GM12891 (cell line): ENCODE measurements at places on chromosomes 12 and 14.
A peak's percentile ranks its signal among the peaks of the same experiment; 100 is the strongest.

- no peak for DNase-seq
Measured at GRCh38 chr12:47247418-47247817, 167.7 kb upstream of the AMIGO2 start.

- DNase-seq, result no peak
Measured at GRCh38 chr14:89085737-89086382, 261.4 kb downstream of the TTC8 start.

- no peak for DNase-seq
Measured at GRCh38 chr12:64099397-64099796, 122.7 kb downstream of the KICS2 start.

DNA sequence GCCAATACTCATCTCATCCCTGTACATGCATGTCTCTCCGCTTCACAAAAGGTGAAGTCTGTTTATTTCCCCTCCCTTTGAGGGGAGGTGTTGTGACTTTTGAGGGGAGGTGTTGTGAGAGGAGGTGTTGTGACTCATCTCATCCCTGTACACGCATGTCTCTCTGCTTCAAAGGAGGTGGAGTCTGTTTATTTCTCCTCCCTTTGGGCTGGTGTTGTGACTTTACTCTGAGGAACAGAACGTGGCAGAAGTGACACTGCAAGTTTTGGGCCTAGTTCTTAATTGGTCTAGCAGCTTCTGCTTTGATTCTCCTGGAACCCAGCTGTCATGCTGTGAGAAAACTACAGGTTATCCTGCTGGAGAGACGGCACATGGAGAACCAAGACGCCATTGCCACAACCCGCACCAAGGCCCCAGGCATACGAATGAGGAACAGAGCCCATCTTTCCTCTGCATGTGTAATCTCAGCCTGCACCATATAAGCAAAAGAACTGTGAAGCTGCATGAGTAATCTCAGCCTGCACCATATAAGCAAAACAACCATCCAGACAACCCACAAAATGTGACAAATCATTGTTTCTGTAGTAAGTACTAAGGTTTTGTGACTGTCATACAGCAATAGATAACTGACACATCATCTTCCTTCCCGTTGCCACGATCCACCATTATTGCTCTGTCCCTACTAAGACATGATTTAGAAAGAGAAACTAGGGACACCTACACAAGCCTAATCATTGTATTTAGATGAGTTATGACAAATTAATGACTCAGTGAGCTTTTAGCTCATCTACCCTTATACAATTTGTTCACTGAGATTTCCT is 30.0 kb downstream of the GALNT4 start:
- no peak for DNase-seq

DNA sequence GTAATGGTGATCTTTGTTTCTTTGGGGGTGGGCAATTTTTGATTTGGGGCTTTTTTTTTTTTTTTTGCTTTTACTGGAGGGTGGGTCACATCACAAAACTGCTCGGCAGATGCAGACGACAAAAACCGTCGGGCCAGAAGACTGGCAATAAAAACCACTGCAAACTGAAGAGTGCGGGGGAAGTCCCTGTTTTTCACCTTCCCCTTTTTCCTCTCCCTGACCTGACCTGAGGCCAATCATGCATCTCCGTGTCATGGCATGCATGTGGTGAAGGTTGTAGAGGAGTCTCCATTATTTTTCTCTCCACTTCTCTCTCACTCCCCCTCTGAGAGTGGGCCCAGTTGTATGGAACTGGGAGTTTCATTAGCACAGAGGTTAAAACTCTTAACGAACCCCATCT is 57.5 kb downstream of the AP5M1 start:
- peak; percentile 12 for DNase-seq

- DNase-seq, result no peak
Measured at GRCh38 chr14:104113631-104114420, 24.6 kb upstream of the KIF26A start.

DNA sequence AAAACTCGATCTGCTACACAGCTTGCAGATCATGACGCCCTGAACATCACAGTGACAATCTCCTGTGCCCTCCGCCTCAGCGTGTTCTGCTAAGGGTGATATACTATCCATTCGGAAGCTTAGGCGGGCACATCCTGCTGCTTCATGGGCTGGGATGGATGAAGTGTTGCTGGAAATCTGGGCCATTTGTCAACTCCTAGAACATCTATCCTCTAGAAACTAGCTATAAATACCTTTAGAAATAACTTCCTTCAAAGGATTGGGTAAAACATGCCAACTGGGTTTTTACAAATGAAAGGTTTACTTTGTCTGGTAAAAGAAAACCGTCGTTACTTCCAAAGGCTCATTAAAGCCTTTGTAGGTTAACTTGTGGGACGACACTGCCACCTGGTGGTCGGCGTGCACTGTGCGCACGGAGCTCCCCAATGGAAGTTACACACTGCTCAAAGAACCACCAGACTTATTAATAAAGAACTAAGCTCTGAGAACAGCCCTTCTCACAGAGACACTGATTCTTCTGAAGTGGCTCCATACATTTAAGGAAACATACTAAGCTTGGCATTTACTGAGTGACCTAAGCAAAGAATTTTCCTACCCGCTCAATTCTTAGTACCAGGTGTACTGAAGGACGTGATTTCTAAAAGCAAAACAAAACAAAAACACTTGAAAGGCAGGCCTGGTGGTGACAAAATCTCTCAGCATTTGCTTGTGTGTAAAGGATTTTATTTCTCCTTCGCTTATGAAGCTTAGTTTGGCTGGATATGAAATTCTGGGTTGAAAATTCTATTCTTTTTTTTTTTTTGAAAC is 21.6 kb upstream of the CACNA2D4 start:
- peak; percentile 67 for DNase-seq

DNA sequence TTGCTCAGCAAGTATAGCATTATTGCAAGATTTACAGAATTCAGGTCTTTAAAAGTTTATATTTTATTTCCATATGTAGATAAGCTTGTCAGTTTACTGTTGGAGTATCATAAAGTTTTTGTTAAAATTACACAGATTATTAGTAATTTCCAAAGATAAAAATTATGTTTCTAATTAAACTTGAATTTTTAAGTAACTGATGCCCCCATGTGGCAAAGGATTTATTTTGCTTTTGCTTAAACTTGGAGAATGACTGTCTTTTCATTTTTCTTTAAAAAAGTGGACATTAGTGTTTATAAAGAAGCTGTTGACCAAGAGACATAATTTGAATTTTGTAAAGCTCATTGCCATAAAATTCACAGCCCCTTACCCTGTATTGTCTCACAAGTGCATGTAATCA is 45.8 kb downstream of the ETNK1 start:
- DNase-seq, result no peak

DNA sequence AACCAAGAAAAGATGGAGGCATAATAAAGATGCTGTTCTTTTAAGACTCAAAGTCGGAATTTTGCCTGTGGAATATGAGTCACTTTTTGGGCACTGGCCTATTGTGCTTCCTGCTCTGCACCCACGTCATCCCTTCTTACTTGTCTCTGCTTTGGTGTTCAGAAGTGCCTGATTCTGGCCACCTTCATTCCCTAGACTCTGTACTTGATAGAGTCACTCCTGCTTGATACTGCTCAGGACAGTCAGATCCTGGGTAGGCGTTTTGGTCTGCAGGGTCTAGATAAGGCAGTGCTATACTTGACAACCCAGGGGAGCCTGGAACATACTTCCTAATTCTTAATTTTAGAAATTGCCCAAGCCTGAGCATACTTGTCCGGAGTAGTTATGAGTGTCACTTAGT is 1.9 kb downstream of the LRRK2 start:
- no peak for DNase-seq

- DNase-seq, result no peak
Measured at GRCh38 chr12:128155571-128155970, 111.4 kb upstream of the TMEM132C start.

DNA sequence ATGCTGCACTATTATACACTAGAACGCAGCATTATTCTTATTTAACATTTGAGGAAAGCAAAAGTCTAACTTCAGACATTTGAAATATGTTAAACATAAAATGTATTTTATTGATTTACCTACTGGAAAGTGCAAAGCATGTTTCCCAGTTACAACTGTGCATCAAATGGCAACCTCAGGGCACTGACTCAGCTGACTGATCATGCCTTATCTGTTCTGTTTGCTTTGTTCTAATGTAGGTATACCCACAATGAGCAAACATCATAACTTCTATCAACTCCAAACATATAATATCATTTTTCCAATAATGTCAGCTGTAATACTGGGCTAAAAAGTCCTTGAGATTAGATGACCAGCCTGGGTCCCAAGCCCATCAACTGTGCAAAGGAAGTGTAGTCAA is 431.0 kb downstream of the FOXG1 start:
- DNase-seq, result no peak

GRCh38 chr12:56987551-56988053 is 18.7 kb downstream of the ZBTB39 start:
- DNase-seq, result peak; percentile 54

DNA sequence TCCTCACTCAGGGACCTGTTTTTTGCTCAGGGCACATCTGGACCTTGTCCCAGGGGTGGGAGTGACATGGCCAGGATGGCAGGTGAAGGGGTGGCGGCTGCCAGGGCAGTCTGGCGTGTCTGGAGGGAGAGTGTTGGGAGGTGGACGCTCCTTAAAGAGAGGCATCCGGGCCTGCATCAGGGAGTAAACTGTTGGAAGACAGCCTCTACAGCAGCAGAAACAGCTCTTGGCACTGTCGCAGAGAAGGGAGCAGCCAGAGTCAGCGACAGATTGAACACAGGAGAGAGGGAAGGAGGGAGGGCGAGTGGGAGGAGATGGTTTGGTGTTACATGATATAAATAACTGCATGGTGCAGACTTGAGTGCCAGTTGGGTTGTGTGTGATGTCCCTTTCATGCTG is 52.8 kb downstream of the IGF1 start:
- no peak for DNase-seq

GRCh38 chr14:94480809-94481208 is 4.8 kb upstream of the SERPINA9 start:
- no peak for DNase-seq

DNA sequence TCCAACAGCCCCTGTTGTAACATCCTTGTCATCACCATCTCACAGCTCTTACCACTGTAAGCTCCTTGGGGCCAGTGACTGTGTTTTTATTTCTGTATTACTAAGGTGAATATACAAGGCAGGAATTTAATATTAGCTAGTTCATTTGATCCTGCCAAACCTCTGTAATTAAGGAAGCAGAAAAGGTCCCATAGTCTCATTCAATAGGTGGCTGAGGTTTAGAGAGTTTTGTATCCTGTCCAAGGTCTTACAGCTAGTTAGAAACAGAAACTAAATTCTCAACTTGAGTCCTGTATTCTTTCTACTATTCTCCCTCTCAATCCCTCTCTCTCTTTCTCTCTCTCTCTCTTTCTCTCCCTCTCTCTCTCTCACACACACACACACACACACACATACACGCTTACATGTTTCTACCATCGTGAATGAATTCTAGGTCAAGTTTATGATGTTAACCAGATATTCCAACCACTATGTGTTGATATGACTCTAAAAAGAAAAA is 543 bp upstream of the GLIPR1 start:
- DNase-seq, result no peak

- no peak for DNase-seq
Measured at GRCh38 chr14:70808416-70809224, 693 bp downstream of the MAP3K9 start.

DNA sequence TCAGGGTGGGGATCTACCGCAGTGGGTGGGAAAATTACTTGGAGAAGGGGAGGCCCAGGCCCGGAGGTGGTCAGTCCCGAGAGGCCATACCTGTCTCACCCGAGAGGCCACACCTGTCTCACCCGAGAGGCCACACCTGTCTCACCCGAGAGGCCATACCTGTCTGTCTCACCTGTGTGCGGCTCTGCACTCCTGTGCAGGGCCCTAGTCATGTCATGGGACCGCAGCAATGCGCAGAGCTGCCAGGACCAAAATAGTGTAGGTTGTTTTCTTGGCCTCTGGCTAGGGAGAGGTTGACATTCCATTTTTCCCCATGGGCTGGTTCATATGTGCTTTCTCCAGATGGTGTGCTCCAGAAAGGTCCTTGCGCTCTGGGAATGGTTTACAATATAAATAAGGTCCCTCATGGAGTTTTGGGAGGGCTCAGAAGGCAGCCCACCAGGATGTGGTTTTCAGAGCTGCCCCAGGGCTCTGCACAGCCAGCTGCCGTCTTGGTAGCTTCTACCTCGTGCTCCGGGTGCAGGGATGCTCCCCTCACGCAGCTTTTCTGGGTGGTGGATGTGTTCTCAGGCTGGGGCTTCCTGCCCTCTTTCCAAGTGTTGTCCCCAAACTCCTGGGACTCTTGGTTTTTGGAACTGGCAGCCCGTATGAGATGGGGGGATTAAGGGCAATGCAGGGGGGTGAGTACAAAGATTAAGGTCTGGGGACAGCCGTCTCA is 58.2 kb downstream of the CACNA1C start:
- no peak for DNase-seq

DNA sequence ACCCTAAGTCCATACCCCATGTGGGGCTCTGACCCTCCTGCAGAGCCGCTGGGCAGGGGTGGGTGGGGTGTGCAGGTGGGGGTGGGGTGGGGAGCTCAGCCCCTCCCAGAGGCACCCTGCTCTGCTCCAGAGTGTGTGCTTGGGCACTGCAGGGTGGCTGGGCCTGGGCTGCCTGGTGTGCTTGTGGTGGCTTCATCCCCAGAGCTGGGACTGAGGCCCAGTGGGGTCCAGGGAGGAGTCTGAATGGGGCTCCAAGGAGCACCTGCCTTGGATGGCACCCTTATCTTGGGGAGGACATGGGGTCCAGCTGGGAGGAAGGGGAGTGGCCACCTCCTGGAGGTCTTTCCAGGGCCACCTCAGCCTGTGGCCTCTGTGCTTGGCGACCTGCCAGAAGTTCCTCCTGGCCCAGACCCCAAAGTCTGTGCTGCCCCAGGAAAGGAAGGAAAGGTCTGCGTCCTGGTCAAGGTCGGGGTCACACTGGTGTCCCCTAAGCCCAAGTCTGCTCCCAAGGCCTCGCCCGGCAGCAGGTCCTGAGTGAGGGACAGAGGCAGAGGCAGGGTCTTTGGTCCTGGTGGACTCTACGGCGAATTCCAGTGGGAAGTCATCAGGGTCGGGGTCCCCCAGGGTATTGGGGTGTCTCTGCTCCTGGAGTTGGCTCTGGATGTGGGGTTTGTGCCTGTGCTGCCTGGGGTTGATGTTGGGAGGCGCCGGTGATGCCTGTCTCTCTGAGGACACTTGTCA is 373.4 kb downstream of the TMEM121 start:
- DNase-seq, result no peak

DNA sequence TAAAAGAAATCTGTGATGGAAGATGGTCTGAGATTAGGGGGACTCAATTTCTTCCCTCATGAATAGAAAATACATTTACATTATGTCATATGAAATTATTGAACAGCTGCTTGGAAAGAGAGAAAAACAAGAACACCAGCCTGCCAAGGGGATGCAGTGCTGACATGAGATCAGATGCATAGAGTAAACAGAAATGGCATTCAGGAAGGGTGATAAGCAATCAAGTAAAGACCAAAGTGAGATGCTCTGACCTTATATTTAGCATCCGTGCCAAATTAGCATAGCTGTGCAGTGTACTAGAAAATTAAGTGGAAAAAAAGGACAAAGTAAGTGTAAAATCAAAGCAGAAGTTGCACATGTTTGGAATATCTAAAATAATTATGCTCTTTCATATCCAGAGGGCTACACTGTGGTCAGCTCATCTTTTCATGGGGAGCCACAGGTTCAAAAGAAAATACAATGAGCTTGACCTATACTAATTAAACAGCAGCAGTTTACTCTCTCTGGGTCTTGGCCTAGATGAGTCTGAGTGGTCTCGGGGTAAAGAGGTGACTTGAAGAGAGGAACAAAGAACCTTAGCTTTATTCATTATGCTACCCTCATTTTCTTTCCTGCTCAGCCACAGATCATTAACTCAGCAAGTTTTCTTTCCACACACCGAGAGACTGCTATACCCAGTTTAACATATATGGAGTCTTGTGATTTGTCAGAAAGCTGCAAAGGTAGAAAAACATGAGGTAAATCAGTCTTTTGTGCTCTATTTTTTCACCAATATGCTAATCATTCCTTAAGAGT is 359.4 kb upstream of the FOXG1 start:
- no peak for DNase-seq

GRCh38 chr14:70067810-70068209 is 120.9 kb downstream of the SLC8A3 start:
- DNase-seq, result no peak
